ENCODE measurements at places on chromosomes 12 and 14. TPM values are rescaled to one million over a fixed set of nuclear protein-coding genes. Genes with fewer than 3 reads are reported as not detected.

Gene FAM186B
- 0.53 TPM for total RNA-seq

Gene CD69
- total RNA-seq = not detected

Gene ASIC1
- 1.4 TPM for total RNA-seq

Gene VRTN
- not detected for total RNA-seq

Gene GRIP1
- not detected for total RNA-seq

Gene SMAGP
- 14.0 TPM for total RNA-seq

Gene STXBP6
- not detected for total RNA-seq

Gene C1QL4
- 0.06 TPM for total RNA-seq

Gene MIPOL1
- total RNA-seq = 10.0 TPM

Gene CAMKK2
- total RNA-seq = 13.9 TPM

Gene NELL2
- not detected for total RNA-seq

Gene AKT1
- 214 TPM for total RNA-seq

Gene MGAT4C
- total RNA-seq = 1.2 TPM

Gene CMKLR1
- total RNA-seq = 6.5 TPM

Gene TSPAN11
- 0.26 TPM for total RNA-seq

Gene SLC6A12
- total RNA-seq = 0.12 TPM

Gene PLEKHD1
- total RNA-seq = not detected

Gene SERPINA1
- not detected for total RNA-seq

Gene JAG2
- 2.1 TPM for total RNA-seq

Gene ALKBH1
- 6.3 TPM for total RNA-seq

Gene FAIM2
- total RNA-seq = 0.81 TPM

Gene NEUROD4
- total RNA-seq = not detected

Gene NXPH4
- 1.2 TPM for total RNA-seq

Gene GYS2
- not detected for total RNA-seq

Gene DHRS1
- 14.5 TPM for total RNA-seq

Gene FOXA1
- not detected for total RNA-seq

Gene IFI27
- 17.7 TPM for total RNA-seq

Data from aortic smooth muscle cell (primary cell).